ENCODE measurements at places on chromosomes 2 and 18.

DNA sequence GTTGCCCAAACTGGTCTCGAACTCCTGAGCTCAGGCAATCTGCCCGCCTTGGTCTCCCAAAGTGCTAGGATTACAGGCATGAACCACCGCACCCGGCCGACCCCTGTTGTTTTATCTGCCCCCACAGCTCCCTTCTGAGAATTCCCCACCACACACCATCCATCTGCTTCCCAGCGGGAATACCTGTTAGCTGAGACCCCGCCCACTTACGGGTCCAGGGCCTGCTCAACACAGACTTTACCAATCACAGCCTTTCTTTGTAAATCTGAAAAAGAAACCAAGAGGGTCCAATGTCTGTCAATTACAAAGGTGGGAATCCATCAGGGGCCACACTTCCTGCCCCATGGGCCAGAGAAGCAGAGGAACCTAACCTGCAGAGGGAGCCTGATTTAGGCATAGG lies 14.2 kb upstream of the CABLES1 start:
- no peak for DNase-seq

GRCh38 chr2:156181208-156181607 lies 151.3 kb downstream of the NR4A2 start:
- DNase-seq, result no peak

- no peak for DNase-seq
Observed at GRCh38 chr2:239476757-239477585, 76.2 kb upstream of the HDAC4 start.

DNA sequence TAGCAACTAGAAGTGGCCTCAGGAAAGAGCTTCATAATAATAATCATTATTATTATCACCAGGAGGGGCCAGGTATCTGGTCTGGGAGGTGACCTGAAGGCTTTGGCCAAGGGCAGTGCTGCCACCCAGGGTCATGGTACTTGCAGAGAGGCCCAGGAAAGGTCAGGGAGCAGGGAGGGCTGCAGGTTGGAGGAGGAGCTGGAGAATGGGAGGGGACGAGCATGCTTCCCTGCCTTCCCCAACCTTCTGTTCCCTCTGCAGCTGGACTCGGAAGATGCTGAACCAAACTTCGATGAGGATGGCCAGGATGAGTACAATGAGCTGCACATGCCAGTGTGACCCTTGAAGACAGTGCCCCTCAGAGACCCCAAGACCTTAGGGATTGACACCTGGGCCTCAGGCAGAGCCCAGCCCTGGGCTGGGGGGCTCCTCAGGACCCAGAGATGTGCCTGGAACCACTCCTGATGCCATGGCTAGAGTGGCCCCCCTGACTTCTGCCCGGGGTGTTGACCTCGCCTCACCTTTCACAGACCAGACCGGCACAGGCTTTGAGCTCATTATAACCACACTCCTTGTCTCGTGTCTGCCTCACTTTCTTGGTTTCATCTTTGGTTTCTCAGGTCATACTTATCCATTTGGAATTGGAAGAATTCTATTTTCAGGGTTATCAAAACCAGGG lies 14.1 kb downstream of the SLC4A3 start:
- no peak for DNase-seq

DNA sequence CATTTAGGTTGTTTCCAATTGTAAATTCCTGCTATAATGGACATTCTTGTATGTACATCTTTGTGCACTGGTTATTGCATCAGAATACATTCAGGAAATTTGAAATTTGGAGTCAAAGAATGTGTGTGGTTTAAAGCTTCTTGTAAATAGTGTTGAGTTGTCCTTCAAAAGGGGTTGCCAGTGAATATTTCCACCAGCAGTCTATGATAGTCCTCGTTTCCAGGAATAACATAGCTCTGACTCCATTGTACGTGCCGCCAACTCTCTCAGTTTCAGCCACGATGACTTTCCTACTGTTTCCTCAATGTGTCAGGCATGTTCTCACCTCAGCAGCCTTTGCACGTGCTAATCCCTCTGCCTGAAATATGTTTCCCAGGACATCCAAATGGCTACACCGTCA lies 10.9 kb upstream of the HS6ST1 start:
- DNase-seq, result peak; percentile 34

DNA sequence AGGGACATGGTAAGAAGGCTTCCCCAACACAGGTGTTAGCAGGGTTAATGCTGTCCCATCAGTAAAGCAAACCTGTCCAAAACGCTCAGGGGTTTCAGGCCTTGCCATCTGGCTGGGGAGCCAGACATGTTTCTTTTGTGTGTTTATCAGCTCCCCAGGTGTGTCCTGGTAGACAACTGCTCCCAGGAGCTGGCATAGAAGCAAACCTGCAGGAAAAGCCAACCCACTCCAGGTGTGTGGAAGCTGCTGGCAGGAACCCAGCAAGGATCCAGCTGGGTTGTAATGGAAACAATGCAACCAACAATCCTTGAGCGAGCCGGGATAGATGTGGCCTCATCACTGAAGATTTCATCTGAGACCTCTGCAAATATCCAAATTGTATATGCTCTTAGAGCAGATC lies 123.1 kb downstream of the RAB3GAP1 start:
- DNase-seq, result no peak

GRCh38 chr2:238599549-238600505 lies 173.1 kb downstream of the ASB1 start:
- no peak for DNase-seq

GRCh38 chr2:133273031-133273430 lies 295.2 kb downstream of the NCKAP5 start:
- DNase-seq, result no peak

- DNase-seq, result no peak
Observed at GRCh38 chr2:177400337-177400923, 7.9 kb downstream of the AGPS start.

- DNase-seq, result no peak
Observed at GRCh38 chr2:204335451-204336058, 209.7 kb upstream of the PARD3B start.

- peak; percentile 73 for DNase-seq
Observed at GRCh38 chr2:166193407-166193806, 65.6 kb upstream of the SCN1A start.

- DNase-seq, result peak; percentile 32
Observed at GRCh38 chr2:72893594-72894319, 6.5 kb downstream of the SPR start.

- DNase-seq, result no peak
Observed at GRCh38 chr2:36485521-36485920, 112.4 kb downstream of the FEZ2 start.

- DNase-seq, result no peak
Observed at GRCh38 chr18:32831781-32832180, 59.0 kb upstream of the KLHL14 start.

DNA sequence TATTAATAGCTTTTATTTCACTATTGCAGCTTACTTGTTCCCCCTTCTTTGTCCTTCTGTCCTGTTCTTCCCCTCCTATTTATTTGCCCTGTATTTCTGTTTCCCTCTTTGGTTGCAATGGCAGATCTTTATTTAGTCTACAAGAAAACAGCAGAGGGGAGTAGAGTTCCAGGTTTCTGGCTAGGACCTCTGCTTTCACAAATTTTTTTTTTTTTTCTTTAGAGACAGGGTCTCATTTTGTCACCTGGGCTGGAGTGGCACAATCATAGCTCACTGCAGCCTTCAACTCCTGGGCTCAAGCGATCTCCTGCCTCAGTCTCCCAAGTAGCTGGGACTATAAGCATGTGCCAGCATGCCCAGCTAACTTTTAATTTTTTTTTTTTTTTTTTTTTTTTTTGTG lies 188.1 kb upstream of the SPRED2 start:
- DNase-seq, result no peak

- no peak for DNase-seq
Observed at GRCh38 chr18:41140506-41140905, 814.5 kb upstream of the PIK3C3 start.

DNA sequence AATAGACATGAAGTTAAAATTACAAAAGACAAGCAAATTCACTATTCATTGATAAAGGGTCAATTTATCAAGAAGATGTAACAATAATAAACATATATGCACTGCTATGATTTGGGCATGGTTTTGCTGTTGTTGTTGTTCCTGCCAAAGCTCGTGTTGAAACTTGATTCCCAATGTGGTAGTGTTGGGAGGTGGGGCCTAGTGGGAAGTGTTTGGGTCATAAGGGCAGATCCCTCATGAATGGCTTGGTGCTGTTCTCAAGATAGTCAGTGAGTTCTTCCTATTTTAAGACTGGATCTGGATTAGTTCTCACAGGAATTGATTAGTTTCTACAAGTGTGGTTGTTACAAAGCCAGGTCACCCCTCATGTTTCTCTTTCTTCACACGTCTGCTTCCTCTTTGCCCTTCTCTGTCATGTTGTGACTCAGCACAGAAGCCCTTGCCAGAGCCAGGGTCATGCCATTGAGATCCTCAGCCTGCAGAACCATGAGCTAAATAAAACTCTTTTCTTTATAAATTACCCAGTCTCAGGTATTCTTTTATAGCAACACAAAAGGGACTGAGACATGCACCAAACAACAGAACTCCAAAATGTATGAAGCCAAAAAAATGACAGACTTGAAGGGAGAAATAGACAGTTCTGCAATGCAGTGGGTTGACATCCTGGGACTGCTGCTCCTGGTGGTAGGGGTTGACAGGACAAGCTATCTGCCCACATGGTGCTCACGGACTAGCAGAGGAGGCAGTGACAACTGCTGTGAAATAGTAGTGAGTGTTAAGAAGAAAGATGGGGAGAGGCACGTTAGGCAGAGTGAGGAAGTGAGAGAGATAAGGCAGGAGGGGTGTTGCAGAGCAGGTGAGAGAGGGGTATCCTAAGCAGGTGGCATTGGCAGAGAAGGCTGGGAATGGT lies 18.6 kb upstream of the SKA1 start:
- DNase-seq, result no peak

GRCh38 chr2:201151127-201151981 lies 31.6 kb upstream of the CASP10 start:
- no peak for DNase-seq

GRCh38 chr18:4172196-4173100 lies 282.7 kb downstream of the DLGAP1 start:
- DNase-seq, result no peak

DNA sequence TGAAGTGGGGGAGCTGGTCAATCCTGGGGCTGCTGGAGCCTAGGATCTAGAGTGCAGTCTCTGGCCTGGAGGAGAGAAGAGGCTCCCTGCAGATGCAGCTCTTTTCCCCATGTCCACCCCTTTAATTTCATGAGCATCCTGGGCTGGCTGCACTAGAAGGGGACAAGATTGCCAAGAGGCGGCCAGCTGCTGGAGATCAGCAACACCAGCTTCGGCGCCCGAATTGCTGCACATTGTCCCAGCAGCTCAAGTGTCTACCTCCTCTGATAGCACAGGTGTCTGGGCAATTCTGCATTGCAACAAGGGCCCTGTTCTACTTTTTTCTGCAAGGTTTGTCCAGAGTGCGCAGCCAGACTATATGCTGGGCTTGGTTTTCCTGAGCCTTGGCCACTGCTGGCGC lies 125.7 kb downstream of the AGAP1 start:
- no peak for DNase-seq

- DNase-seq, result no peak
Observed at GRCh38 chr2:238695538-238695937, 152.3 kb upstream of the TWIST2 start.

DNA sequence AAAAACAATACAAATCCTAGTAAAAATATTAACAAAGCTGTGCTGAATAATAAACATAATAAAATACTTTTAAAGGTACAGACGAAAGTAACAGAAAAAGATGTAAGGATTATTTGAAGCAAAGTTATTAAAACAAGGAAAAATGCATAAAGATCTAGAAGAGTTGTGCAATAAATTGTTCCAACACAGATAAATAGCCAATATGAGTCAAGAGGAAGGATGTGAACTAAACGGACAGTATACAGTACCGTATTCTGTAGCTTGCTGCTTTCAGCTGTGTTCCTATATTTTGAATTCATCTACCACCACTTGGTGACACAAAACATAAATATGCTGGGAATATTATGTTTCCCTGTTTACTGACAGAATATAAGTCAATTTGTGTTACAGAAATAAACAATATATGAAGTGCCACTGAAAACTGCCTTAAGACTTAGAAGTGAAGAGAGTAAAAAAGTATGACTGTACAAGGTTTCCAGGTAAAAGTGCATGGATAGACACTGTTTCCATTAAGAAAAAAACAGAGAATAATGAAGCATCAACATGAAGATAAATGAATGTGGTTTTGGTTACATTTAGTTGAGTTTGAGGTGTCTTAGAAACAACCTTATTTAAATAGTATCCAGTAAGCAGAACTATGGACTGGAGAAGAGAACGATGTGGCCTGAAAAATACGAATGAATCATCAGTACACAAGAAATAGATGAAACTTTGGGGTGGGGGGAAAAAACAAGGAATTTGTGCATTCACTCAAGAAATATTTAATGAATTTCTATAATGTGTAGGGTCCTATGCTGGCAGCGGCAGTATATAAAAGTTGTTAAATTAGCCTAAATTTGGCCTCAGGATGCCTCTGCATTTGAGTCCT lies 13.1 kb downstream of the PPP3R1 start:
- DNase-seq, result no peak

- DNase-seq, result no peak
Observed at GRCh38 chr2:126715576-126716406, 59.8 kb downstream of the GYPC start.

DNA sequence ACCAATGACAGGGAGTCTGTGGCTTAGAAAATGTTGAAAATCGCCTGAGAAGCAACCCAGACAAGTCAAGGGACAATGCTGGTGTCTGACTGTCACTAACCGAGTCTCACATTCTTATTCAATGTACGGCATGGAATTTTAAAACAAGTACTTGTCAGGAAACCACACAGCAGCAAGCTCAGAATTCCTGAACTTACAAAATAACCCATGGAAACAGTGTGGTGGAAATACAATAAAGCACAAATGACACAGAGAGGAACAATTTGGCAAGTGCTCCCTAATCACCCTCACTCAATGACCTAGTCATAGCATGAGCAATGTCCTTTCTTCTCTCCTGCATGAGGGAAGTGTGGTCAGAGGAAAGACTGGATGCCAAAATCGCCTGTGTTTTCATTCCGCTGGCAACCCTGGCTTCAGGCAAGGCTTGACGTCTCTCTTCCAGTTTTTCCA lies 154.0 kb downstream of the SATB2 start:
- no peak for DNase-seq

DNA sequence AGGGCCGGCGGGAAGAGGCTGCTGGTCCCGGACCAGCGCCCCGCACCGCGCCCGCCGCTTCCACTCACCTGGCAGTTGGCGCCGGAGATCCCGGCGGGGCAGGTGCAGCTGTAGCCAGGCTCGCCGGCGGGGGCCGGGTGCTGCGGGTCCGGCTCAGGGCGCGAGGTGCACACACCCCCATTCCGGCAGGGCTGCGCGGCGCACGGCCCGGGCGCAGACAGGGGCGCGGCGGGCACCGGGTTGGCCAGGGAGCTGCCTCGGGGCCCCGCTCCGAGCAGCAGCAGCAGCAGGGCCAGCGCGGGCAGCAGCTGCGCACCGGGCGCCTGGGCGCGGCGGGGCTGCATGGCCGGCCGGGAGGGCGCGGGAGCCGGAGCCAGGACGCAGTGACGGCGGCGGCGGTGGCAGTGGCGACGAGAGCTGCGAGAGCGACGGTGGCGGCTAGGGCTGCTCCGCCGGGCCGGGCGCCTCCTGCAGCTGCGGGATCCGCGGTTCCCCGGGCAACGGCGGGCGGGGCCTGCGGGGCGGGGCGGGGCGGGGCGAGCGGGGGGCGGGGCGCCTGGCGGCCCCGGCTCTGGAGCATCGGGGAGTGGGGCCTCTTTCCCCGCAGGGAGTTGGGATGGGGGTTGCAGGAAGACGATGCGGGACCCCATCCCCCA lies at the start of gene DNER:
DNER (minus strand) TSS at position 476 of the 656 bp plus-strand sequence; CDS start at position 344, 132 bp downstream.
- no peak for DNase-seq

- DNase-seq, result no peak
Observed at GRCh38 chr2:85709401-85709811, 15.2 kb downstream of the GNLY start.

GRCh38 chr2:128745946-128746345 lies 427.3 kb upstream of the HS6ST1 start:
- no peak for DNase-seq
